ENCODE measurements at places on chromosomes 16 and 17.

DNA sequence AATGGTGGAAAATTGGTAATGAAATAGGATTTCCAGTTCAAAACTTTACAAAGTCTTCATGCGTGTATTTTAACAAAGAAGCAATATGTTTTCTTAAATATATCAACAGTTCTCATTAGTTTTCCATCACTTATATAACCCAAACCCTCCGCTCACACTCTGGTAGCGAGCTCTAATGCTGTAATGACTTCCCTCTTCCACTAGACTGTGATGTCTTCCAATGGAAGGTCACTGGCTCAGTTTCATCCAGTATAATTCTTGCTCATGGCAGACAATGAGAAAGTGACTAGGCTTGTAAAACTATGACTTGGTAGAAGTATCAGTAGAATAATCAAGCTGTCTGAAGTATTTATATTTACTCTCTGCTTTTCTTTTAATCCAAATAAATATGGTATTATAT, 32.8 kb downstream of the NETO2 start:
- no peak for DNase-seq

DNA sequence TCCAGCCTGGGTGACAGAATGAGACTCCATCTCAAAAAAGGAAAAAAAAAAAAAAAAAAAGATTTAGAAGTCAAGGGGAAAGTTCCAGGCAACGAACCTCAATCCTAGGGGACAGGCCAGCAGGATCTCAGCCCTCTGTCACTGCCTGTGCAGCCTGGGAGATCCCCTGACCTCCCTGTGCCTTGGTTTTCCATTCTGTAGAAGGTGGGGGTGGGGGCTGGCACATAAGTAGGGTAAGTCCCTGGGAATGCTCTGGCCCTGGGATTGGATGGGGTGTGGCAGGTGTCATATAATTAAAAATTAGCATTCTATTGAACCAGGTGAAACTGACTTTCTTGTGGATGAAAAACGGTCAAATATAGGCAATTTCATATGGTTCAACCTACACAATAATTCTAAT, 90.5 kb downstream of the C16orf78 start:
- no peak for DNase-seq

DNA sequence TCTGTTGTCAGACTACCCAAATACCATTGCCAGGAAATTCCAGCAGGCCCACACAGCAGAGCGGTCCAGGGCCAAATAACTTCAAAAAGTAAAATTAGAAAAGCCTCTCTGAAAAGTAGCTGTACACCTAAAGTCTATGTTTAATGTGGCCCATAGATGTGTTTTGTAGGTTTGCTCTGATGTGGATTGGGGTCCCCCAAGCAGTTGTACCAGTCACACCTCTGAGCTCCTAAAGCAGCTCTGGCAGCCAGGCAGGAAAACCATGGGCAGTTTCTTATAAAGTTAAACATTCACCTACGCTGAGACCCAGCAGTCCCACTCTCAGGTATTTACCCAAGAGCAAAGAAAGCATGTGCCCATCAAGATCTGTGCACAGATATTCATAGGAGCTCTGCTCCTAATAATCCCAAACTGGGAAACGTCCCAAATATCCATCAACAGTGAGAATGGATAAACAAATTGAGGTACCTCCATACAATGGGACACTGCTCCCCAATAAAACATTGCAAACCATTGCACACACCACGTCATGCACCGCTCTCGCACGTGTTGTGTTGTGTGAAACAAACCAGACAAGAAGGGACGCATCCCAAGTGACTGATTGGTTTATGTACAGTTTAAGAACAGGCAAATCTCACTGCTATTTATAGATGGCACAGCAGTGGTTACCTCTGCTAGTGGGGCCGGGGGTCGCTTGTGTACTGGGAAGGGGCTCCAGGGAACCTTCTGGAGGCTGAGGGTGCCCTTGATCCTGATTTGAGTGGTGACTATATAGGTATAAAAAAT, 15.8 kb upstream of the PRM1 start:
- DNase-seq = no peak

DNA sequence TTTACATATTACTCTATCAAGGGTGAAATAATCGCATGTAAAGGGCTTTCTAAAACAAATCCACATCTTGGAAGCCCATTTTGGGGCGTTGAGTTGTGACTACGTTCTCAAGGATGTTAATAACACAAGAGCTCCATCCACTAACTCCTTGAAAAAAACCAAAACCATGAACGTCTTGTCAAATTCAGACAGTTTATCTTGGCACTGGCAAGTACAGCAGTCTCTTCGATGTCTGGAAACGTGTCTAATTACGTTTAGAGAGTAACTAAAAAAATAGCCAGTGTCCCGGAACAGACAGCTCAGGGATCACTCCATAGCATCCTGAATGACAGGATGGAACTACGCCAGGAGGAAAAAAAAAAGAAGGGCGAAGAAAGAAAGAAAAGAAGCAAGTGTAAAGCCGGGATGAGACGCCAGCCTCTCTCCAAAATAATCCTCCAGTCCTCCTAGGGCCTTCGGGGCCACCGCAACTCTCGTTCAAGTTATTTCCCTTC, 954 bp downstream of the MYO1D start:
- DNase-seq = no peak

GRCh38 chr17:82380860-82381702, 9.5 kb downstream of the UTS2R start:
- DNase-seq = no peak

Measured in left cardiac atrium (tissue), 4 donors.